ENCODE measurements at places on chromosomes 12 and 14. TPM values are rescaled to one million over a fixed set of nuclear protein-coding genes. Genes with fewer than 3 reads are reported as not detected.

DNA sequence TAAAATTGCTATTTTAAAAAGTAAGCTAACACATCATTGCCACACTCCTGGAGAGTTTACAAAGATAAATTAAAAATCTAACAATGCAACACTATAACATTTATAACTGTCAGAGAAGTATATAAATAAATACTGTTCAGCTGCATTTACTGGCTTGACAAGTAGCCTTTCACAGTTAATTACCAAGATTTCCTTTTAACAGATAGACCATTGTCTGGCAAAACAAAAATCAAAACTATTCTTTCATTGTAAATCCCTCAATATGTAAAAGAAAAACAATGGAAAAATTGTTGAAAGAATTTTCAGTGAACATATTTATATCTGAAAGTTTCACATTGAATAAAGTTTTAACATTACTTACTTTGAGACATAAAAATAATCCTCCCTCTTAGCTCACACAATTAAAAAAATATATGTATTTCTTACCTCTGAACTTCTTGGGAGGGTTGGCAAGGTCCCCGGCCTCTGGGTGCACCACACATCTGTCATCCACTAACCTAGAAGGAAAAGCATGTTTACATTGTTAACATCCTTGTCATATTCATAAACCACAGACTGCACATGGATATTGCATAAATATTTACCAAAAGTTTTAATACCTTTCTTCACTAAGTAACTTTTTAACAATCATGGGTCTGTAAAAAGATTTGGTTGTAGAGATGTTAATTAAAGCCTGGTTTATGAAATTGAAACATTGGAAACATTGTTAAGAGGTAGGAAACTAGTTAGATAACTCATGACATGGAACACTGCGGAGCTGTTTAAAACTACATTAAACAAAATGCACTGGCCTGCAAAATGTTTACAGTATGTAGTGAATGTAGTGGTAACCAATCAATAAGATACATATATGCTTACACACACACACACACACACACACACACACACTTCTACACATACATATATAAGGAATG is 43.0 kb downstream of the ITPR2 start:
- DNase-seq = no peak
- H3K27ac ChIP-seq = no peak overlapping the region
- H3K4me3 ChIP-seq = no peak overlapping the region

GRCh38 chr14:90905531-90905930 is 89.3 kb upstream of the TTC7B start:
- no peaks in the 10 kb centered on the region for H3K36me3 ChIP-seq
- H3K27me3 ChIP-seq = no peaks in the 10 kb centered on the region
- no peaks in the 10 kb centered on the region for H3K4me1 ChIP-seq

GRCh38 chr14:90295870-90296516 is 35.7 kb downstream of the NRDE2 start:
- no peaks in the 10 kb centered on the region for H3K4me1 ChIP-seq
- no peak overlapping the region for H3K27ac ChIP-seq
- peaks cover 36% of the 10 kb centered on the region for H3K36me3 ChIP-seq
- no peak for DNase-seq

- H3K27me3 ChIP-seq = no peaks in the 10 kb centered on the region
- no peak for DNase-seq
- H3K4me1 ChIP-seq = no peaks in the 10 kb centered on the region
These were observed 267.1 kb downstream of the CACNA1C start for GRCh38 chr12:2319737-2320506.

- no peak overlapping the region for H3K4me3 ChIP-seq
- DNase-seq = no peak
- no peaks in the 10 kb centered on the region for H3K4me1 ChIP-seq
- H3K36me3 ChIP-seq = no peaks in the 10 kb centered on the region
- no peak overlapping the region for H3K27ac ChIP-seq
- H3K27me3 ChIP-seq = no peaks in the 10 kb centered on the region
These were observed 3.3 kb downstream of the EEF1AKMT3 start for GRCh38 chr12:57775563-57776246.

- H3K27ac ChIP-seq = no peak overlapping the region
- no peak overlapping the region for H3K4me3 ChIP-seq
- H3K4me1 ChIP-seq = peaks cover 49% of the 10 kb centered on the region
- no peaks in the 10 kb centered on the region for H3K27me3 ChIP-seq
- no peak for DNase-seq
These were observed 125.6 kb downstream of the PDE3A start for GRCh38 chr12:20493934-20494333.

GRCh38 chr14:95062946-95063345 is 94.4 kb downstream of the DICER1 start:
- no peak for DNase-seq
- no peaks in the 10 kb centered on the region for H3K4me1 ChIP-seq
- no peaks in the 10 kb centered on the region for H3K36me3 ChIP-seq

DNA sequence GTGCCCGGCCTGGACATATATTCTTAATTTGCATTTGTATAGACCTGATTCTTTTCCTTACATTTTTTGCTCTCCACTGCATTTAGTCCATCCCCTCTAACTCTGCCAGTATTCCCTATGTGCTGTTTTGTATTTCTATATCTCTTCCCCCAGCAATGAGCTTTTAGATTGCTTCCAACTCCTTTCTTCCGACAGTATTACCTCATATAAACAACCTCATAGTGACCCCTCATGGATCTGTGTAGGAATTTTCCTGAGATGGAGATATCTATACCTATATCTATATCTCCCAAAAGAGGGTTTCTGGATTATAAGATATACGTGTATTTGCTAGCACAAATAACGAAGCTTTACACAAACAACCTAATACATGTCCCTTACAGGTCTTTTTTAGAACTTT is 161.9 kb downstream of the CRADD start:
- no peak overlapping the region for H3K27ac ChIP-seq
- H3K4me3 ChIP-seq = no peak overlapping the region
- no peak for DNase-seq
- no peaks in the 10 kb centered on the region for H3K27me3 ChIP-seq
- H3K4me1 ChIP-seq = no peaks in the 10 kb centered on the region

- H3K36me3 ChIP-seq = no peaks in the 10 kb centered on the region
- H3K27ac ChIP-seq = no peak overlapping the region
- no peak for DNase-seq
- H3K4me1 ChIP-seq = no peaks in the 10 kb centered on the region
- H3K4me3 ChIP-seq = no peak overlapping the region
These were observed 40.5 kb downstream of the DLK1 start for GRCh38 chr14:100767003-100767787.

DNA sequence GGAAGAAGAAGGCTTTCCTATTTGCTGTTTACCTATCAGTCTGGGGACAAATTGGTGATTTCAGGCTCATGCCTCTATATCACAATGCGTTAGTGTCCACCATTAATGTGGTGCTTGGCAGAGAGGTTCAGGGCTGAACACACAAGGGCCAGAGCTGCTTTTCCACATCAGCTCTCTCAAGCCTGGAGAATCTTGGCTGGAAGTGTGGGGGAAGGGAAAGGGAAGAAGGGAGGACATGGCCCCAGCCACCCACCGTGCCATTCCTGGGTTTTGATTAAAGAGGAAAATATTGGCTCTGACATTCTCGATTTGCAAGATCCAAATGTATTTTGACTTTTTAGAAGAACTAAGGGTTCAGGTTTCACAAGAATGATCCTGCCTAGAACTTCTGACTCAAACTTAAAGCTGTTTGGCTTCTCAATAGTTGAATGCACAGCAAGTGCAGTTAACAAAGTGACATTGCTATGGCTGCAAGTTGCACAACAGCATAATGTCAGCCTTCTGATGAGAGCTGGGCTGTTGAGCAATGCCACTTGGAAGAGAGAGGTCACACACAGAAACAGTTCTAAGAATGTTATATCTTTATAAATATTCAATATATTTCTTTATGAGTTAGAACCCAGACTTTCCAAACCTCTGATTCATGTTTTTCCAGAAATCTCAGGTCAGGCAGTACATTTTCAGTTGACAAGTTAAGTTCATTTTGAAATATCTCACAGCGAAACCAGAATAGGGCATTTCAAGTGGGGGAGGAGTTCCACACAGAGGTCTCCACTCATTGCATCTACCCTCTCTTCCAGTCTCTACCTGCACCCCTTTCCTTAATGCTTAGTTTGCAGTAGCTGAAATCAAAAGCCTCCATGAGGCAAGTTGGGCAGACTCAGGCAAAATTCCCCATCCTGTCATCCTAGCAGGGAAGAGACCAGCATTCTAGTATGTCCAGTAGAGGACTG is 25.3 kb downstream of the IGF1 start:
- peaks cover 8% of the 10 kb centered on the region for H3K4me1 ChIP-seq
- no peak overlapping the region for H3K27ac ChIP-seq
- DNase-seq = peak; percentile 80
- H3K36me3 ChIP-seq = no peaks in the 10 kb centered on the region
- H3K27me3 ChIP-seq = no peaks in the 10 kb centered on the region

DNA sequence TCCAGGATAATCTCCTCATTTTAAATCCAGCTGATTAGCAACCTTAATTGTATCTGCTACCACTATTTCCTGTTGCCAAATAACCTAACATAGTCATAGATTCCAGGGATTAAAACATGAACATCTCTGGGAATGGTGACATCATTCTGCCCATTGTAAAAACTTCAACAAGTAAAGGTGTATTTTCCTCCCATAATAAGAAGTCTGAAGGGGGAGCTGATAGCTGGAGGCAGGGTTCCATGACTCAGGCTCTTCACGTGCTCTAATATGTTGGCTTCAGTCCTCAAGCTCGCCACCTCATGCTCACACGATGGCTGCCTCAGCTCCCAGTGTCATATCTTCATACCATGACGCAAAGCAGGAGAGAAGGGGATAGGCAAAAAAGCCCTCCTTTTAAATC is 172.0 kb upstream of the VASH1 start:
- no peak overlapping the region for H3K27ac ChIP-seq
- no peak overlapping the region for H3K4me3 ChIP-seq
- H3K27me3 ChIP-seq = no peaks in the 10 kb centered on the region
- H3K36me3 ChIP-seq = no peaks in the 10 kb centered on the region

DNA sequence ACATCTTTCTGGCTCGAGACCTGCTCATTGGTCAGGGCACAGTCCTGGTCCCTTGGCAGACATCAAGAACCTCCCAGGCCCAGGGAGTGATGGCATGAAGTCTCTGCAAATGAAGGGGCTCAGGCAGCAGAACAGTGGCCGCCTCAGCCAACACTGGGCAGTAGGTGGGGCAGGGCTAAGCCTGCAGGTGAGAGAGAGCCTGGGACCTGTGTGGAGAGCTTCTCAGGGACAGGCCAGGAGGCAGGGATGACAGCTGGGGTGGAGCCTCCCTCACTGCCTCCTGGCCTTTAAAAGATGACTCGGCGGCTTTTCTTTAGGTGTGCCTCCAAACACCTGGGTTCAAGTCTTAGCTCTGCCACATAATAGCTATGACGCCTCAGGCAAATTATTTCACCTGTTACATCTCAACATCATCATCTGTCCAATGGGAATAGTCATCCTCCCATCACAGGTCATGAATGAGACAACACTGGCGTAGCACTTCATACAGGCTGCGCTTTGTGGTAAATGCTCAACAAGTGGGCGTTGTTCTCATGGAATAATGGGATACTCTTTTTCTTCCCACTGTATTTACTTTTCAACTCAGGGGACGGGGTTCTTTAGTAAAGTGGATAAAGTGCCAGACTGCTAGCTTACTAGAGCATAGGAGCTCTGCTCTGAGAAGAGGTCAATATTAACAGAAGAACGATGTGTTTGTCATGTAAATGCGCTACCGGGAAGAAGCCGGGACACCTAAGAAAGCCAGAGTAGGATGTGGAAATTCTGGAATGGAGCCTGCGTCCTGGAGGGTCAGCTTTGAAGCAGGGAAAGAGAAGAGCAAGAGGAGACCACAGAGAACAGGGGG is 277.4 kb downstream of the FOXN3 start:
- no peak for DNase-seq
- no peaks in the 10 kb centered on the region for H3K36me3 ChIP-seq
- H3K27me3 ChIP-seq = no peaks in the 10 kb centered on the region
- H3K4me3 ChIP-seq = no peak overlapping the region
- no peak overlapping the region for H3K27ac ChIP-seq

- H3K27me3 ChIP-seq = no peaks in the 10 kb centered on the region
- no peak overlapping the region for H3K4me3 ChIP-seq
- H3K36me3 ChIP-seq = no peaks in the 10 kb centered on the region
- H3K4me1 ChIP-seq = no peaks in the 10 kb centered on the region
- no peak overlapping the region for H3K27ac ChIP-seq
- DNase-seq = no peak
These were observed 134.3 kb downstream of the PLXNC1 start for GRCh38 chr12:94282675-94283074.

- H3K27me3 ChIP-seq = no peaks in the 10 kb centered on the region
- no peaks in the 10 kb centered on the region for H3K36me3 ChIP-seq
- no peak for DNase-seq
- H3K4me3 ChIP-seq = no peak overlapping the region
- H3K4me1 ChIP-seq = no peaks in the 10 kb centered on the region
These were observed 34.0 kb upstream of the PLEKHG7 start for GRCh38 chr12:92668739-92669138.

DNA sequence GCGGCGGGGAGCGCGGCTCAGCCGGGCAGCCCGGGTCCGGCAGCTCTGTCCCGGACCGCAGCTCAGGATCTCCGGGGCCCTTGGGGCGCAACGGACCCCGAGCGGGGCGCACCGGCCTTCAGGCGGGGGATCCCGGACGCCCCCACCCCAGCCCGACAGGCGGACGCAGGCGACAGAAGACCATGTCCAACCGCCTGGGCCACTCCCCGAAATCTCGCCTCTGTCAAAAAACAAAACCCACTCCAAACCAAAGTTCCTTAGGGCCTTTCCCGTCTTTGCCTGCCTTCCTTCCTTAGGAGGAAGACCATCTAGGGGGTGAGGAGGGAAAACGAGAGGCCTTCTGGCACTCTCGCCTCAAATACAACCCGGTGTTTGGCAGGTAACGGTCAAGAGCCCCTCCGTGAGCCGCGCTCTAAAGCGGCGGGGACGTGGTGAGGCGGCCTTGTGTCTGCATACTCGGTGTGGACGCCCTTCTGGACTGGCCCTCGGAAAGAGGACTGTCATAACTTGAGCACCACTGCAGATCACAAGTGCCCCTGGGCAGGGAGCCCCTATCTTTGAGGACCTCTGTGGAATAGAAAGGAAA is 604 bp downstream of the HCFC2 start:
- peak overlapping the region; percentile 89 for H3K4me3 ChIP-seq
- H3K4me1 ChIP-seq = no peaks in the 10 kb centered on the region
- H3K36me3 ChIP-seq = peaks cover 18% of the 10 kb centered on the region
- DNase-seq = no peak

- no peak for DNase-seq
- no peak overlapping the region for H3K4me3 ChIP-seq
- H3K27me3 ChIP-seq = no peaks in the 10 kb centered on the region
These were observed 91.6 kb upstream of the HIF1A start for GRCh38 chr14:61603736-61604135.

DNA sequence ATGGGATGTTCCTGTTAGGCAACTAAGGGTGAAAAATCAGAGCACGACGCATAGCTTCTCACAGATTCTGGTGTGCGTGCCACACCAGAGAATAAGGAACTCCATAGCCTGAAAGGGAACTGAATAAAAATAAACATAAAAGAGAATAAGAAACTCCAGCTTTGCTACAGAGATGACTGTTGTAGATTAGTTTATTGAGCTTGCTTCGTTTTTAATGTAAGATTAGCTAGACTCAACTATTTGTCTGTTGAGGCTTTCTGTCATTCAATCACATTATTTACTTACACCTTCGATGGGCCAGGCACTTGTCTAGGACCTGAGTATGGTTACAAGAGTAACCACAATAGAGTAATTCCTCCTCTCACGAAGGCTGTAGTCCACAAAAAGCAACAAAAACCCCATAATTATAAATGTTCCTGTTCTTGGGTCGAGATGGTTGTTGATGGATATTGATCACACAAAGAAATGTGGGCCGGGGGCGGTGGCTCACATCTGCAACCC is 807 bp upstream of the ZCCHC8 start:
- no peaks in the 10 kb centered on the region for H3K27me3 ChIP-seq
- H3K27ac ChIP-seq = peak overlapping the region; percentile 99
- DNase-seq = no peak
- peaks cover 25% of the 10 kb centered on the region for H3K4me1 ChIP-seq

CLEC4C gene
- not detected for total RNA-seq

BEGAIN gene
- 0.93 TPM for total RNA-seq

TAS2R8 gene
- not detected for total RNA-seq

RIPK3 gene
- total RNA-seq = 1.9 TPM
